ENCODE measurements at places on chromosomes 11 and 22.

DNA sequence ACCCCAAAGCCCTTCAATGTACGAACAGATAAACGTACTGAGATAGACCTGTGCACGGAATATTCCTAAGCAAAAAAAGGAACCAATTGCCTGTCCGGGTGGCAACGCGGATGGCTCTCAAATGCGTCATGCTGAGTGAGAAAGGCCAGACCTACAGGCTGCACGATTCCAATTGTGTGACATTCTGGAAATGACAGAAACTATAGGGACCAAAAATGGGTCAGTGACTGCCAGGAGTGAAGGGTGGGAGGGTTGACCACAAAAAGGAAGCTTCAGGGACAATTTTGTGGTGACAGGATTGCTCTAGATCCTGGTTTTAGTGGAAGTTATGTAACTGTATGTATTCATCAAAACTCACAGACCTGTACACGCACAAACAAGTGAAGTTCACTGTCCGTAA, 24.0 kb upstream of the SYT8 start:
- no peak for DNase-seq

DNA sequence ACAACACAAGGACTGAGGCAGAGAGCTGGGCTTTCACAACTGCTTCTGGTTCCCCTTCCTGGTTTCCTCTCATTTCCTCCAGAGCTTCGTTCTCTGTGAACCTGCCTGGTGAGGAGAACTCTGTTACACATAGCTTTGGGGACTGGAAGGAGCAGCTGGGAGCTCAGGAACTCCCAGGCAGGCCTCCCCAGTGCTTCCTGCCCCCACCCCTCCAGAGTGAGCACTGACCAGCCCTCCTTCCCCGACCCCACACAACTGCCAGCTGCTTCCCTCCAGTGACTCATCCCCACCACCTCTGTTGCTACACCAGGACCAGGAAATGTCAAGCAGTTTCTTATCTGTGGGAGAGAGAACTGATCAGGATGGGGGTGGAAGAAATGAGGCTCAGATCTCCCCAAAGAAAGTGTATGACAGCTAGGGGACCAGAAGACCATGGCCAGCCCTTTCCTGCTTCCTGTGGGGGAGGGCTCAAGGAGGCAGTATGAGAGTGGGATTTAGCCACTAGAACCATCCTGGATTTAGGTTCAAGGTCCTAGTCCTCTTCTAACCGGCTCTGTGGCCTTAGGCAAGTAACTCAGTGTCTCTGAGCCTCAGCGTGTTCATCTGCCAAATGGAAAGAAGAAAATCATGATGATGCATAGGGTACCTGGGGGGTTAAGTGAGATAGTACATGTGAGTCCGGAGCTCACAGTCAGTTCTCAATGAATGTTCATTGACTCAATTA, 4.5 kb upstream of the TP53I11 start:
- peak; percentile 69 for DNase-seq

- DNase-seq: no peak
Measured at GRCh38 chr11:47731475-47731874, 16.3 kb upstream of the AGBL2 start.

DNA sequence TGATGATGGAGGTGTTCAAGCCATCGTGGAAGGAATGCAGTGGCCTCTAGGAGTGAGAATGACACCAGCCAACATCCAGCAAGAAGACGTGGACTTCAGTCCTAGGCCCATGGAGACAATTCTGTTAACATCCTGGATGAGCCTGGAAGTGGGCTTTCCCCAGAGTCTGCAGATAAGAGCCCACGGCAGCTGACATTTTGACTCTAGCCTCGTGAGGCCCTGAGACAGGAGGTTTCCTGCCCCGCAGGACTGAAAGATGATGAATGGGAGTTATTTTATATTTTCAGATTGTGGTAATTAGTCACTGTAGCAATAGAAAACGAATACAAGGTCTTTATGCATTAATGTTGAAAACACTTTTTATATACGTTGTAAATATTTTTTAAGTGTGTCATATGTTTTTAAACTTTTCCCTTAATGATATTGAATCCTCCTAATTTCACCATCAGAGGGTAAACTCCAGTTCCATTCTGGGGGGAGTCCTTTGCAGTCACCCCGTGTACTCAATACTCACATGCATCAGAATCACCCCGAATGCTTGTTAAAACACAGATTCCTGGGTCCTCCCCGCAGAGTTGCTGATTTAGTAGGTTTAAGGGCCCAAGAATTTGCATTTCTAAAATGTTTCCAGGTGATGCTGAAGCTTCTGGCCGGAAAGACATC, 570 bp upstream of the TPCN2 start:
- peak; percentile 23 for DNase-seq

DNA sequence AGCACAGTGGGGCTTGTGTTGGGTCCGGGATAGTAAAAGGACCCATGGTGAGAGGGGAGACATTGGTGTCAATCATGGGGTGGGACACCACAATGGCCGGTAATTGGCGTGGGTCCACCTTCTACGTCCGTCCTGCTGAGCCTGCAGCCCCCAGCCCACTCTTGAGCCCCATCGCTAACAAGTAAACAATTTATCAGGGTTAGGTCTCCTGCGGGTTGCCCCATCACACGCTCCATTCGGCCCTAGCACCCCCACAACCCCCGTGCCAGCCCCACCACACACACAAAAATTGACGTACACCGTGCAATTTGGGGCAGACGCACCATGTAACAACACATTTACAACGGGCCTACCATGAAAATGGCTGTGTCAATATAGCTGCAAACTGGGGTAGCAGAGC, 86.5 kb upstream of the HTATIP2 start:
- no peak for DNase-seq

DNA sequence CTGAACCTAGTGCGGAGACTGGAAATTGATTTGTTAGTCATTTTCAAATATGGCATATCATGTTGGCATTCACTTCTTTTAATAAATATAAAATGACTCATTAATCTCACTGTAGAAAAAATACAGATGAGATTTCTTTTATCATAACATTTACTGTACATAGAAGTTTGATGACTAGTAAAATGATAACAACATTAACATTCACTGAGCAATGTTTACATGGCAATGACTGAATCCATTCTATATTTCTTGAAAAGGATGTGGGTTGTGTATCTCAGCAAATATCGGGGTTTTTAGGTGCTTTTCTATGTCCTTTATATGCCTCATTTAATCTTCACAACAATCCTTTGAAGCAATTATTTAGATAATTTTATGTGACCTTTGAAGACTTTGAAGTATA, 920.9 kb upstream of the FAT3 start:
- DNase-seq: no peak

- no peak for DNase-seq
Measured at GRCh38 chr11:88353835-88354496, 16.4 kb upstream of the CTSC start.

- DNase-seq: no peak
Measured at GRCh38 chr11:122107045-122107444, 9.0 kb downstream of the BLID start.

- no peak for DNase-seq
Measured at GRCh38 chr11:62491571-62492329, 54.9 kb downstream of the AHNAK start.

- DNase-seq: no peak
Measured at GRCh38 chr11:5846701-5847100, 5.0 kb upstream of the OR52E6 start.

DNA sequence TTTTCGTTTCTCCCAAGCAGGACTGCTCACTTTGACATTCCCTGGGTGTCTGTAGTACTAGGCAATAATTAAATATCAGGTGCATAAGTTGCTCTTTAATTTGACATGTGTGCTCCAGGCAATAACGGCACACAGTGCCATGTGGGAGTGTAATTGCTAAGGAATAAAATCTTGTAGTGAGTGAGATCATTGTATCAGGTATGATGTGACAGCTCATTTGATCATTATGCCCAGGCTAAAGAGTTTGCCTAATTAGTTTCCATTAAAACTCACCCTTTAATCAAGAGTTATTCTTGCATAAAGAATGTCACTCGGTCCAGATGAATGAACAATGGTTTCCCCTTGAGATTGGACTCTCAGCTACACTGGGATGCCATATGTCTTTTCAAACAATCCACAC, 220.0 kb downstream of the INSC start:
- no peak for DNase-seq

- no peak for DNase-seq
Measured at GRCh38 chr11:12560861-12561260, 113.4 kb upstream of the TEAD1 start.

GRCh38 chr11:73353422-73353821, 22.8 kb upstream of the RELT start:
- DNase-seq: no peak

- DNase-seq: no peak
Measured at GRCh38 chr11:30991376-30991775, 378.2 kb downstream of the DCDC1 start.

DNA sequence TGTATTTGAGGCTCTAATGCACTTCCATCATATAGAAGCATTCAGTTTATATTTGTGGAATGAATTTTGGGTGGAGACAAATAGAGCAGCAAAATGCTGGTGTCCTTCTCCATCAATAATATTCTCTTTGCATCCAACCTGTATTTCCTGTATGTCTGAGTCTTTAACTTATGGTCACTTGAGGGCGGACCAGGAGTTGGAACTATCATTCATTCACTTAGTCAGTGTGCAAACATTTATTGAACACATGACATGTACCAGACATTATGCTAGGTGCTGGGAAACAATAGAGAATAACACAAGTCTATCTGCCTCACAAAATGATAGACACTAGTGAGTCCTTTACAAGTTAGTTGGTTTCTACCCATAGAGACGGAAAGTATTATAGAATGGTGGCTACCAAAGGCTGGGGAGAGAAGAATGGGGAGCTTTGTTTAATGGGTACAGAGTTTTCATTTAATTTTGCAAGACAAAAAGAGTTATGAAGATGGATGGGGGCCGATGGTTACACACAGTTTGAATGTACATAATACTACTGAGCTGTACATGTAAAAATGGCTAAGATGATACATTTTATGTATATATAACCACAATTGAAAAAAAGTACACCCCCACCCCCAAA, 4.6 kb upstream of the TMEM123 start:
- DNase-seq: no peak

GRCh38 chr11:69172674-69173073, 16.9 kb downstream of the SMIM38 start:
- DNase-seq: no peak

- DNase-seq: no peak
Measured at GRCh38 chr22:49237703-49238102, 590.0 kb downstream of the BRD1 start.

- DNase-seq: peak; percentile 5
Measured at GRCh38 chr11:31445621-31446020, 63.8 kb downstream of the IMMP1L start.

- DNase-seq: peak; percentile 6
Measured at GRCh38 chr11:129374081-129374992, 1.3 kb upstream of the BARX2 start.

GRCh38 chr11:124276081-124276480, 19.9 kb downstream of the OR8G5 start:
- DNase-seq: no peak

DNA sequence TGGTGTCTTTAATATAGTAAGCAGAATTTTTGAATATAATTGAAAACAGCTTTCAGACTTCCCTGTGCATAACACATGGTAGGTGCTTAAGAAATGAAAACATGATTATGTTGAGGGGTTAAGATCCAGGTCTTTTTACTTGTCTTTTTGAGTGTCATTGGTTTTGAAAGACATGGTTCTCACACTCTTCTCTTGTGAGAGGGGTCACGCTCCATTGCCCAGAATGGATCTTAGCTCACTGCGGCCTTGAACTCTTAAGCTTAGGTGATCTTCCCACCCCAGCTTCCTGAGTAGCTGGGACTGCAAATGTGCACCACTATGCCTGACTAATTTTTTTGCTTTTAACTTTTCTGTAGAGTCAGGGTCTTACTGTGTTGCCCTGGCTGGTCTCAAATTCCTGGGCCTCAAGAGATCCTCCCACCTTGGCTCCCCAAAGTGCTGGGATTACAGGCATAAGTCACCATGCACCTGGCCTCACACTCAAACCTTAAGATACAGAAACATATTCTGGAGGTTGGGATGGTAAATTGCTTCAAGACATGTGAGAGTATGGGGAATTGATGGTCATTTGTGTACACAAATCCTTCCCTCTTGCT, 1.4 kb downstream of the SPCS2 start:
- DNase-seq: no peak

DNA sequence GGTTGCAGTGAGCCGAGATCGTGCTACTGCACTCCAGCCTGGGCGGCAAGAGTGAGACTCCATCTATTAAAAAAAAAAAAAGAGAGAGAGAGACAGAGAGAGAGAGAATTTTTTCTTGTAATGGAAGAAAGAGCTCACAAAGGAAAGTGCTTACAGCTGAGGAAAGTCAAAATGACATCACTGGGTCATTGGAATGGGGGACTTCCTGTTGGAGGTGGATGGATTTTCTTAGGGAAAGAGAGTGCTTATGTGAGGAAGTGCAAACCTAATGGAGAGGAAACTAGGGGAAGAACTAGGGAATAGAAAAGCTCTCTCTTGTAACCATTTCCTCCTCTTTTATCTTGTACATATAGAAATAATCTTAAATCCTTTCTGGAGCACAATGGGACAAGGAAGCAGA, 6.3 kb upstream of the PIWIL4 start:
- peak; percentile 19 for DNase-seq

- DNase-seq: no peak
Measured at GRCh38 chr22:43707648-43708047, 104.5 kb downstream of the EFCAB6 start.

DNA sequence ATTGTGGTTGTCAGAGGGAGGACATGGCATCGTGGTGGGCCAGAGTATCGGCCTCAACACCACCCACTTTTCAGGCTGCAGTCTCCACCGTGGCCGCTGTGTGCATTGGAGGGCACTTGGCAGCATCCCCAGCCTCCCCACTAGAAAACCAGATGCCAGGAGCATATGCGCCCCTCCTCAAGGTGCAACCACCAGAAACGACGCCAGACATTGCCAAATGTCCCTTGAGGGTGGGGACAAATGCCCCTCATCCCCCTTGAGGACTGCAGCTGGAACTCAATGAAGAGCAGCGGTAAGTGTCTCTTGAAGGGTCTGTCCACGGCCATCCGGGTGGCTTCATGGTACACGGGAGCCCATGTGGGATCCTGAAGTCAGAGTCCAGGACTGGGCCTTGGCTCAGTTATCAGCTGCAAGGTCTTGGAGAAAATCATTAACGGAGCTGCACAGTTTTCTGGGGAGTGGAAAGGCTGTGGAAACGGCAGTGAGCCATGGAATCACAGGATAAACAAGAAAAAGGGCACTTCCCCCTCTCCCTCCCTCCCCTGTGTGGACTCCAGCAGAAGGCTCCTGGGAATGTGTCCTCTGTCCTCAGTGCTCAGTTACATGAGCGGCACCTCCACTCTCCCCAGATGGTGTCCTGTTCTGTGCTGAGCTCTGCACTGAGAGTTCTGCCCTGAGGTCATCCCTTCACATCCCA, 324.4 kb upstream of the B3GAT1 start:
- DNase-seq: no peak

- DNase-seq: peak; percentile 46
Measured at GRCh38 chr11:112172362-112172994, 2.8 kb upstream of the BCO2 start.
